Left kidney (tissue), 8 donors: ENCODE measurements at places on chromosomes 3 and 15. TPM values are rescaled to one million over a fixed set of nuclear protein-coding genes. Genes with fewer than 3 reads are reported as not detected.

Gene RHOV
- polyA plus RNA-seq: 1.7 TPM

Gene PLA2G4E
- not detected for polyA plus RNA-seq

Gene CELSR3
- 1.1 TPM for polyA plus RNA-seq

Gene GALNT15
- polyA plus RNA-seq: 2.1 TPM

Gene TMEM108
- polyA plus RNA-seq: 1.6 TPM

Gene CNTN4
- 30.1 TPM for polyA plus RNA-seq

Gene TM4SF18
- polyA plus RNA-seq: 29.8 TPM

Gene TARS3
- 24.3 TPM for polyA plus RNA-seq

Gene ATP13A5
- polyA plus RNA-seq: 0.22 TPM

Gene GPR27
- 8.7 TPM for polyA plus RNA-seq

Gene MYH15
- polyA plus RNA-seq: 0.63 TPM

Gene ARGFX
- not detected for polyA plus RNA-seq

Gene ARNT2
- 60.8 TPM for polyA plus RNA-seq

Gene TMEM207
- 18.1 TPM for polyA plus RNA-seq

Gene XCR1
- polyA plus RNA-seq: 0.15 TPM

Gene LMOD3
- 0.05 TPM for polyA plus RNA-seq

Gene LRRC2
- 1.8 TPM for polyA plus RNA-seq

Gene TMC3
- polyA plus RNA-seq: 0.17 TPM

Gene C3orf70
- 9.9 TPM for polyA plus RNA-seq

Gene MUSTN1
- polyA plus RNA-seq: 0.38 TPM

Gene NANOGP8
- polyA plus RNA-seq: 0.76 TPM

Gene MINDY4B
- polyA plus RNA-seq: not detected

Gene CSTA
- polyA plus RNA-seq: 0.32 TPM

Gene SKOR1
- 0.70 TPM for polyA plus RNA-seq

Gene GOLGA8S
- 1.4 TPM for polyA plus RNA-seq

Gene SPATA12
- 0.22 TPM for polyA plus RNA-seq

Gene ADGRG7
- not detected for polyA plus RNA-seq

Gene CKMT1B
- 3.4 TPM for polyA plus RNA-seq
